Stimulated activated CD4-positive, alpha-beta T cell treated with anti-CD3 and anti-CD28 coated beads, TNF-alpha, amount 100 ng/mL, for 1 hour (primary cell): ENCODE measurements at places on chromosomes 11 and 22.

DNA sequence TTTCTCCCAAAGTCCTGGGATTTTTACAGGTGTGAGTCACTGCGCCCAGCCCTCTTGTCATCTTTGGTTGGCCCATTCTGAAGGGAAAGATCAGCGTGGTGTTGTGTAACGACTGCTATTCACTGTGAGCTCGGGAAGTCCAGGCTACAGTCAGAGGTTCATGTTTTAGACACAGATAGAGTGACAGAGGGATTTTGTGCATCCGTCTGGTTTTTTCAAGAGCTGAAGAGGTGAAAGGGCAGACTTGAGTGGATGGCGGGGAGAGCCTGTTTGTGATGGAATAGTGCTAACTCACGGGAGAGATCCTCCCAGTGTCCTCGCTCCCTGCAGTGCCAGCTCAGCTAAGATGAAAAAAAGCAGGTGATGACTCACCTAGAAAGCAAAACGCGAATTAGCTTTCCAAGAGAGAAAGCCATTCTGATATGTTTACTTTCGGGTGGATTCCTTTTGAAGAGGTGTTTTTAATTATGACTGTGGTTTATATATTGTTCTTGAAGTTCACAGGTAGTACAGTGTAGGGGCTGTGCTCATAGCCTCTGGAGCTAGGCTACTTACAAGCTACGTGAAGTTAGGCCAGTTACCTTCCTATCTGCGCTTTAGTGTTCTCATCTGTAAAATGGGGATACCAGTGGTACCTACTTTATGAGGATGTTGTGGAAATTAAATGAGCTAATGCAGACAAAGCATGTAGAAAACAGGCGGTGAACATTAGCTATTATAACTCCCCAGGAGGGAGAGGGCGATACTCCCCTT, 67.2 kb downstream of the C11orf91 start:
- no peak for DNase-seq

GRCh38 chr11:128522943-128523518, 64.3 kb downstream of the ETS1 start:
- DNase-seq: no peak

GRCh38 chr11:123518496-123519054, 88.5 kb downstream of the GRAMD1B start:
- no peak for DNase-seq

DNA sequence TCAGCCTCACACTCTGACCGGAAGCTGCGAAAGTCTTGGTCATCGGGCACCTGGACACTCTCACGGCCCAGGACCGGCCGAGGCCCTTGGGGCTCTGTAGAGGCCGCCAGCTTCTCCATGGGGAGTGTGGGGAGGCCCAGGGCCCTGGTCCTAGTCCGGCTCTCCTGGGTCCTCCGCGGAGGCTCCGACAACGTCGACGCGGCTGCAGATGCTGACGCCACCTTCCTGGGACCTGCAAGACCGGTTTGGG, 12.9 kb downstream of the STARD10 start:
- DNase-seq: no peak

DNA sequence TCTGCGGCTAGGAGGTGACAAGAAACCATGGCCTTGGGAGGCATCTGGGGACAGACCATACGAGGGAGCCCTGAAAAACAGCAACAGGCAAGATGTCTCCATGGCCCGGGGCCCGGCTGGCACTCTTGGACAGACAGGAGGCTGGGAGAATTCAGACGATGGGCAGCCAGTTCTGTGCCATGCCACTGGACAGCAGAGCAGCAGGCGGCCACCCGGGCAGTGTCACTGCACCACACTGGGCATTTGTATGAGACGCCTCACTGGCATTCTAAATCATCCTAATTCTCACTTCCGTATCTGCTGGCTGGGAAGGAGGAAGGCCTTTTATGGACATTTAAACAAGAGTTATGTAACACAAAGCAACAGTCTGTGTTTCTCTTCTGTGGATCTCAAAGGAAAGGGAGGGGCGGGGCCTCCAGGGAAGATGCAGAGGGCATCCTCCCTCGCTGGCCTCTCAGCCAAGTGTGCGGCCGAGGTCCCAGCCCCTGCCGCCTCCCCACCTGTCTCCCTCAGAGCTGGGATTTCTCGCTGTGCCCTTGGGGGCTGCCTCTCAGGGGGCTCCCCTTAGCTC, 350.3 kb downstream of the SHANK2 start:
- no peak for DNase-seq
